NCI-H1417 (cell line): ENCODE measurements at places on chromosomes 2 and 18.
A peak's percentile ranks its signal among the peaks of the same experiment; 100 is the strongest.

DNA sequence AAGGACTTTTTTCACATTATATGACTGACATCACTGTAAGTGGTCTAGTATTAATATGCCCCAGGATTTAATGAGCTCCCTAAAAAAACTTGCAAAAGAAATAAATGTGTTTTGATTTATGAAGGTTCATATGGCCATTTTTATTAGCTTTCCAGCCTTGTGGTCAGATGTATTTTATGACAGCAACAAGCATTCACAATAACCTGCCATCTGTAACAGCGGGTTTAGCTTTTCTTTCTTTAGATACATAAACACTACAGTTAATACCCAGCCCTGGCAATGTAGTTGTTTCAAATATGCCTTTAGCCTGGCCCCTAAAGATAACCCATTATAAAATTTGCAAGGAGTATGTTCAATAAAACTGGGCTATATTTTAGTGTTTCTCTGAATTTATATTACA, 1063.8 kb downstream of the SOCS6 start:
- DNase-seq = peak; percentile 75

GRCh38 chr2:165777522-165778186, 16.4 kb downstream of the GALNT3 start:
- DNase-seq = no peak

GRCh38 chr2:189407281-189408209, 33.7 kb upstream of the WDR75 start:
- no peak for DNase-seq

- DNase-seq = no peak
These were observed 69.7 kb downstream of the EPHA4 start for GRCh38 chr2:221502270-221503010.

DNA sequence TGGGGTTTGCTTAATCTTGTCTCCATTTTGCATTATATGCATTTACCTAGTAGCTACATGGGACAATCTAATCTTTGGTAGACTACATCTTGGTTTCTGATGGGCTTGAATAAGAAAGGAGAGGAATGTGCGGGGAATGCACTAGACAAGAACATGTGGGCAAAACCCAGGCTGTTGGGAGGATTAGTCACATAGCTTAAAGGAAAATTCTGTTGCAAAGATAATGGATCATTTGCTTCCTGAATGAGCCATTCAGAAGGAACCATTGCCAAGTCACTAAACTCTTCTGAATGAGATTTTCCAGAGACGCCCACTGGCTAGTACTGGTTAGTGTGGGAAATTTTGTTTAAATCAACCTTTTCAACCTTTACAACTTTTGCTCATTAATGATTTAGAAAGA, 84.8 kb downstream of the OSBPL6 start:
- no peak for DNase-seq

- no peak for DNase-seq
These were observed 59.0 kb upstream of the ODC1 start for GRCh38 chr2:10507106-10507505.

DNA sequence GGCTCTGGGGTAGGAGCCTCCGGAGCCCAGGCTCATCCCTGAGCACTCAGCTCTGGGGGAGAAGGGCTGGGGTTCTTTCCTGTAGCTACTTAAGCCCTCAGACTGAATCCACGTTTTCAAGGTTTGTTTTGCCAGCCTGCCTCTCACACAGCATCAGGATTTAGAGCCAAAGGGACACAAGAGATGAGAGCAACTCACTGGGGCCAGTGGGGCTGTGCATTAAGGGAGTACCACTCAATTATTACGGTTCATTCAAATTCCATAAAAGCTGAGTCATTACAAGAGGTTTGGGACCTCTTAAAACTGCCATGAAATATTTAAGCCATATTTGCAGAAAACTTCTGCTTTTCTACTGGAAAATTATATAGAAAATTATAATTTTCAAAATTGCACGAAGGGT, 17.1 kb upstream of the SNED1 start:
- DNase-seq = no peak

- no peak for DNase-seq
These were observed 437 bp downstream of the LDLRAD4 start for GRCh38 chr18:13218997-13219396.

DNA sequence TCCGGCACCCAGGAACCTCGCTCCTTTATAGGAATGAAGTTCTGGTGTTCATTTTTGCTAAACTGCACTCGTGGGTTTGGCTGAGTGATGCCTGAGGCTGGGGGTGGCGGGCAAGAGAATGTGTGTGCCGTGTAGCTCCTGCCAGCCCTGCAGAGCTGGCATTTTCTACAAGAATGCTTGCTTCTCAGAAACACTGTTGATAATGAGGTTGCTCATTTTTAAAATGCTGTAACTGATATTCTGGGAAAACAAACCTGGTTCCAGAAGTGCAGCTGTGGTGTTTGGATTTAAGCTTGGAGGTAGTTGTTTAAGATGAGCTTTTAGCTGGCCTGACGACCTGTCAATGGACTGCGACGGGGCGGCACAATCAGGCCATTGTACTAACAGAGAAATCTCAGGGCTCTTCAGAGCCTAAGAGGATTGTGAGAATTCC, 511.9 kb upstream of the TNP1 start:
- no peak for DNase-seq

DNA sequence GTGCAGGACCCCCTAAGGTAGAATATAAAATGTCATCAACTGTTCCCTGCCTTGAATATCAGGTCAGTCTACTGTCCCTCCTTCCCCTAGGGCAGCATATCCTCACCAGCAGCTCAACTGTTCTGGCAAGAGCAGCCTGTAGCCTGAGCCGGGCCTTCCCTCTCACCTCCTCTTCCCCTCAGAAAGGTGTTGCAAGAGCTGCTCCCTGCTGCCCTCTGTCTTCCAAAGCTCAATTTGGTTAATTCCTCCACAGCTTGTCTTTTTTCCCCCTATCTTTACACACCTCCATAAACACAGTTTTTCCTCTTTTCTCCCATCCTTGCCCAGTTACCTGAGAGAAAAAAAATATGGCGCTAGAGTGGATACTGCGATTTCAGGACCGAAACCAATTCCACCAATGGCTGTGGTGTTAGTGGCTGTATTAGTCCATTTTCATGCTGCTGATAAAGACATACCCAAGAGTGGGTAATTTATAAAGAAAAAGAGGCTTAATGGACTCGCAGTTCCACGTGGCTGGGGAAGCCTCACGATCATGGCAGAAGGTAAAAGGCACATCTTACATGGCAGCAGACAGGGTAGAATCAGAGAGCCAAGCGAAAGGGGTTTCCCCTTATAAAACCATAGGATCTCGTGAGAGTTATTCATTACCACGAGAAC, 184.7 kb downstream of the MREG start:
- peak; percentile 56 for DNase-seq

- no peak for DNase-seq
These were observed 31.5 kb upstream of the SCG2 start for GRCh38 chr2:223633656-223634055.

GRCh38 chr2:8860239-8860638, 22.8 kb upstream of the KIDINS220 start:
- DNase-seq = no peak

- DNase-seq = no peak
These were observed 848.8 kb upstream of the KLHL29 start for GRCh38 chr2:22536133-22536532.

GRCh38 chr2:5969303-5969702, 277.1 kb downstream of the SOX11 start:
- DNase-seq = no peak

GRCh38 chr2:149389506-149390167, 59.2 kb downstream of the LYPD6 start:
- DNase-seq = no peak

- DNase-seq = no peak
These were observed 9.5 kb upstream of the MALL start for GRCh38 chr2:110124939-110125691.

DNA sequence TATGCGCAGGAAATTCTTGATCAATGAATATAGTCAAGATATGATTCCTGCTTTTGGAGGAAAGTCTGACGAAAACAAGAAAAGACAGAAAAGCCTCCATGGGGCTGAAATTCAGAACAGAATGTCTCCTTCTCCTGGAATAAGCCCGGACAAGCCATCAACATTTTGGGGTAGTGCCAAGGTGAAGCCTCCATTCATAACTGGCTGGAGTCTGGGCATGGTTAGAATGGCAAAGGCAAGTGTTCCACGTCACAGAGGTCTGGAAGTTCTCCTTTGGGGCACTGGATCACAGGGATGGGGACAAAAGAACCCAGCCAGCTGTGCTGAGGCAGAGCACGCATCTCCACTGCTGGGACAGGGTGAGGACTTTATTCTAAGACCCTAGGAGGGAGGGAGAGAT, 505.7 kb downstream of the CMPK2 start:
- no peak for DNase-seq

GRCh38 chr18:23515911-23516546, 12.7 kb downstream of the RMC1 start:
- DNase-seq = peak; percentile 59

GRCh38 chr2:28481905-28482304, 14.0 kb upstream of the PLB1 start:
- DNase-seq = no peak

DNA sequence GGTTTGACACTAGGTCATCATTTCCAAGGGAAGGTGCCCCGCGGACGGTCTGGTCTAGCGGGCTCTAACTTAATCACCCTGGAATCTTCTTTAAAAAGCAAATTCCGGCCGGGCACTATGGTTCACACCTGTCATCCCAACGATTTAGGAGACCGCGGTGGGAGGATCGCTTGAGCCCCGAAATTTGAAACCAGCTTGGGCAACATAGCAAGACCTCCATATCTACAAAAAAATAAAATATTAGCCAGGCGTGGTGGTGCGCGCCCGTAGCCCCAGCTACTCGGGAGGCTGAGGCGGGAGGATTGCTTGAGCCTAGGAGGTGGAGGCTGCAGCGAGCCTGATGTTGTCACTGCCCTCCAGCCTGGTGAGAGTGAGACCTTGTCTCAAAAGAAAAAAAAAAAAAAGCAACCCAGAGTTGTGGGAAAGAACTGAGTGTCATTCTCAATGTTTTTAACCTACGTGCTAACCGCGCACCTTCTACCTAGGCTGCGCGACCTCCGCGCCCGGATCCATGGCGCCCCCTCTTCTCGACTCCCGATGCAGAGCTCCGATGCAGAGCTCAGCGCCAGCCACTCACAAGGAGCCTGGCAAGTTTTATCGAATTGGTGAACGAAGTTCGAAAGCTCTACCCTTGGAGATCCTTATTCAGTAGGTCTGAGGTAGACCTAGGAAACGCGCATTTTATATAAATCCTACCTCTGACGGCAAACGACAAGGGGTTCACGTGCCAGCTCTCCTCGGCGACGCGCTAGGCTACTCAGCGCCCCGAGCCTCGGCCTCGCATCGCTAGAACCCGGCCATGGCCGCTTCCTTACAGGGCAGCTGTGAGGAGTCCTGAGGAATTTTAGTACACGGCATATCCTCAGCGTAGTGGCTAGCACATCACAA, 888 bp upstream of the TWSG1 start:
- DNase-seq = peak; percentile 63

GRCh38 chr2:133599211-133599803, 31.0 kb upstream of the NCKAP5 start:
- DNase-seq = no peak

DNA sequence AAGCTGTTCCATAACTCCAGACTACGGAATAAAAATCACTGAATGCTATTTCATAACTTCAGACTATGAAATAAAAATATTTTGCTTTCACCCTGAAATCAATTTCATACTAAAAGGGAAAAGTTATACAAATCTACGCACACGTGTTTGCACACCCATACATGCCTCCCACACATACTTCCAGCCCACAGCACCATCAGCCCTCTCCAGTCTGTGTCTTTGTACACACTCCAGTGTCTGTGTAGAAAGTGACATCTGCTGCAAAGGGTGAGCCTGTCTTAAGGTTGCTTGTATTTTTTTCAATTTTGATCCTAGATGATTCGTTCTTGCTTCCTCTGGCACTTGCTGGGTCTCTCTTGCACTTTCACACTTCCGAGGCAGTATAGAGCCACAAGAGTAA, 53.6 kb downstream of the VIT start:
- DNase-seq = no peak

GRCh38 chr2:221343524-221343923, 228.6 kb downstream of the EPHA4 start:
- no peak for DNase-seq

DNA sequence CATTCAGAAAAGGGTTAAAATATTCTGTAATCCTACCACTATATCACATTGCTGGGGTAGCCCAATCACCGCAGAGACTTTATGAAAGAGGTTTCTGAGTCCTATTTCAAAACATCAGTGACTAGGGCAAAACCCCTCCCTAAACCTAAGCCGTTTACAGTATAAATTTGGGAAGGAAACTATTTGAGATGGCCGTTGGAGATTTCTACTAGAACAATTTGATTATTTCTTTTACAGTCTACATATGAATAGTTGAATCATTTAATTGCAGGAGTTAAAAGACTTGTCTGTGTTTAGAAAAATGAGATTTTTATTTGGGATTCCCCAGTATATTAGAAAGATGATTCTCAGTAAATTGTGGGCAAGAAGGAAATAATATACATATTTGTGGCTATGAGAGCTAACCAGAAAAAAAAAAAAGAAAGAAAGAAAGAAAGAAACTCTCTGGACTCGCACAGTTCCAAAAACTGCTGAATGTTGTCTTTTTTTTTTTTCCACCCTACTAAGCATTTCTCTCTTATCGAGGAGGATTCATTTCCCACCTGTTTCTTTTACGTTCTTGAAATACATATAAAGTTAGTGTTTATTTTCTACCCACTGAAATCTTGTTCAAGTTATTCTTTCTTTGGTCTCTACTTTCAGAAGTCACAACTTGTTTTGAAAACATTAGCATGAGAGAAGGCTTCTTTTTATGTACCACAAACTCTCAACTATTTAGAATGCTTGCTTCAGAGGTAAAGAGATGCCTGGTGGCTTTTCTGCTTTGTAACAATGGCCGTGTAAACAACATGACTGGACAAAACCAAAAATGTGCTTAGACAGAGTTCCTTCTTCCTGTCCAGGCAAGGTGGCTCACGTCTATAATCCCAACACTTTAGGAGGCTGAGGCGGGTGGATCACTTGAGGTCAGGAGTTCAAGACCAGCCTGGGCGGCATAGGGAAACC, 65.9 kb downstream of the BCL2 start:
- no peak for DNase-seq

GRCh38 chr2:237053066-237053465, 32.6 kb upstream of the COPS8 start:
- no peak for DNase-seq

GRCh38 chr2:25041307-25041927, 459 bp upstream of the EFR3B start:
- peak; percentile 90 for DNase-seq

GRCh38 chr2:234974501-234975385, 22.9 kb downstream of the SH3BP4 start:
- DNase-seq = no peak

DNA sequence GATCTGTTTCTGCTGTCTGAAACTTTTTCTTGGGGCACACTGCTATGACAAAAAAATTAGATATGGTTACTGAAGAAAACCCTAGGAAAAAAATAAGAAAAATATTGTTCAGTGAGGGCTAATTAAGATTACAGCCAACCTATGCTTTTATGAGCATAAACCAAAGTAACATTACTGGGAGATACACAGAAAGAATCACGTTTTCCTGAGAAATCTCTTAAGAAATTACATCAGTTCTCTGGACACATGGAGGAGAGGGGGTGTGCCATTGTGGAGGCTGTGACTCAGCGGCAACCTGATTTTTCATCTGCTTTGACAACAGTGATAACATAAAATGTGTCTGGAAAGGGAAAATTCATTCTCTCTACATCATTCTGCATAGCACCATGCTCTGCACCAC, 13.4 kb upstream of the NMI start:
- DNase-seq = no peak
